B cell (primary cell): ENCODE measurements at places on chromosomes 5 and 9. TPM values are rescaled to one million over a fixed set of nuclear protein-coding genes. Genes with fewer than 3 reads are reported as not detected.

ARHGEF28 gene
- not detected in 2 replicates for total RNA-seq

IFNB1 gene
- total RNA-seq: not detected in 2 replicates

CAMK4 gene
- 4.8 and 5.2 TPM in 2 replicates for total RNA-seq

GRM6 gene
- total RNA-seq: not detected in 2 replicates

BSPRY gene
- 0.58 and 0.59 TPM in 2 replicates for total RNA-seq

FGF1 gene
- not detected in 2 replicates for total RNA-seq

DOCK8 gene
- total RNA-seq: 288 and 297 TPM in 2 replicates

LIFR gene
- total RNA-seq: not detected in 2 replicates

GFI1B gene
- total RNA-seq: 0.85 TPM in 1 of 2 replicates, not detected in the other

EIF4E1B gene
- total RNA-seq: not detected in 2 replicates

LCN10 gene
- 70.7 and 76.3 TPM in 2 replicates for total RNA-seq

SIT1 gene
- 38.5 and 39.5 TPM in 2 replicates for total RNA-seq

PCDHB3 gene
- not detected in 2 replicates for total RNA-seq

- no peak for DNase-seq
Measured at GRCh38 chr5:38468202-38468673, 88.2 kb downstream of the LIFR start.

DNA sequence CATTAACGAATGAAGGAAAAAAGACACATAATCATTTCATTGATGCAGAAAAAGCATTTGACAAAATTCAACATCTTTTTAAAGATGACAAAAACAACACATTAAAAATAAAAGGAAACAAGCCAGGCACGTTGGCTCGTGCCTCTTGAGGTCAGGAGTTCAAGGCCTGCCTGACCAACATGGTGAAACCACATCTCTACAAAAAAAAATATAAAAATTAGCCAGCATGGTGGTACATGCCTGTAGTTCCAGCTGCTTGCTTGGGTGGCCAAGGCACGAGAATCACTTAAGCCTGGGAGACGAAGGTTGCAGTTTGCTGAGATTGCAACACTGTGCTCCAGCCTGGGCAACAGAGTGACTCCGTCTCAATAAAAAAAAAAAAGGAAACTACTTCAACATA, 77.0 kb downstream of the ERCC6L2 start:
- no peak for DNase-seq

GRCh38 chr5:72074251-72074650, 33.0 kb upstream of the MAP1B start:
- no peak for DNase-seq

DNA sequence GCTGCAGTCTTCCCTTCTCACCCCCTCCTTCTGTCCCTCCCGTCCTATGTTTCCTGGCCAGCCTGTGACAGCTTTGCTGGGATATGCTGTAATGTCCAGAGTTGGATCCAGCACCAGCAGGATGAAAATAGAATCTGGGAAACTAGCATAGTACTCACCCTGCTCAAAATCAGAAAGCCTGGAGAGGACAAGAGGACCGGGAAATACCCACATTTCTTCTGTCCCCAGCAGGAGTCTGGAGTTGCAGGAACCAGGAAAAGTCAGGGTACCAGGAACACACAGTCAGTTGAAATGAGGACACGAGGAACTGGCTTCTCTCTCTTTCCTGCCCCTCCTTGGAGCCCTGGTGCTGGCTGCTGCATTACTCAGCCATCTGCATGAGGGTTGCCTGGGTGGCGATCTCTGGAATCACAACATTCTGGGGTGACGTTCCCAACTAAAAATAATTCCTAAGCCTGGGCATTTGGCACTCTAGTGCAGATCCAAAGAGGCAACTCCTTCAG, 59.6 kb upstream of the NFIL3 start:
- DNase-seq: no peak

GRCh38 chr5:95668216-95668615, 14.6 kb downstream of the SPATA9 start:
- DNase-seq: no peak

GRCh38 chr5:133453831-133454230, 158.5 kb downstream of the FSTL4 start:
- DNase-seq: no peak

- no peak for DNase-seq
Measured at GRCh38 chr9:133974631-133975341, 17.3 kb downstream of the VAV2 start.

DNA sequence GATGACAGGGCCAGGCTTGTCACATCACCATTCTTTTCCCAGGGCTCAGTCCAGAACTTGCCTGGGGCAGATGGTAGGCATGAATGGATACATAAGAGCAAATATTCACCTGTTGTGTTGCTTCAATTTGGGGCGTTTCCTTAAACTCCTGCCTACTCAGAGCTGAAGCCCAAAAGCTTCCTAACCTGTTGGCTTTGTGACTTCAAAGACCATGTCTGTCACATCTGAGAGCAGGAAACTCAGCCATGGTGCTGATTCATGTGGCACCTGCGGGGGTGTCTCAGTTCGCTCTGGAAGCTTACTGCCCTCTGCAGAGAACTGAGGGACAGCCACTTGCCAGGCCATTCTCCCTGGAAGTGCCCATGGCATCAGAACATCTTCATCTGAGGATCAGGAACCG, 246.6 kb downstream of the HSPA4 start:
- DNase-seq: no peak

- DNase-seq: peak; percentile 34
Measured at GRCh38 chr5:76608833-76609232, 14.4 kb downstream of the F2RL2 start.

GRCh38 chr5:177116631-177117373, 16.8 kb upstream of the NSD1 start:
- DNase-seq: peak; percentile 83

DNA sequence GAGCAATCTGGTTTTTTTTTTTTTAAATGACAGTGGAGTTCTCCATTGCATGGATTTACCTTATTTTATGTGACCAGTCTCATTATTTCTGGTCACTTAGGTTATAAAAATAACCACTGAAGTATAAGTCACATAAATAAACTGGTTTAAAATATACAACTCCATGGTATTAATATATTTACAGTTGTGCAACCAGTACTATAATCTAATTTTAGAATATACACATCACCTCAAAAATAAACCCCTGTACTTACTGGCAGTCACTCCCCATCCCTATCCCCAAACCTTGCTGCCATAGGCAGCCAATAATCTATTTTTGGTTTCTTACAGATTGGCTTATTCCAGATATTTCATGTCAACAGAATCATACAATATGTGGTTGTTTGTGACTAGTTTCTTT, 57.8 kb downstream of the FYB1 start:
- DNase-seq: no peak

GRCh38 chr9:100186356-100186755, 87.3 kb downstream of the INVS start:
- no peak for DNase-seq

- DNase-seq: no peak
Measured at GRCh38 chr9:79362100-79363081, 209.4 kb upstream of the TLE4 start.

- DNase-seq: no peak
Measured at GRCh38 chr5:6496636-6497035, 48.0 kb downstream of the UBE2QL1 start.

DNA sequence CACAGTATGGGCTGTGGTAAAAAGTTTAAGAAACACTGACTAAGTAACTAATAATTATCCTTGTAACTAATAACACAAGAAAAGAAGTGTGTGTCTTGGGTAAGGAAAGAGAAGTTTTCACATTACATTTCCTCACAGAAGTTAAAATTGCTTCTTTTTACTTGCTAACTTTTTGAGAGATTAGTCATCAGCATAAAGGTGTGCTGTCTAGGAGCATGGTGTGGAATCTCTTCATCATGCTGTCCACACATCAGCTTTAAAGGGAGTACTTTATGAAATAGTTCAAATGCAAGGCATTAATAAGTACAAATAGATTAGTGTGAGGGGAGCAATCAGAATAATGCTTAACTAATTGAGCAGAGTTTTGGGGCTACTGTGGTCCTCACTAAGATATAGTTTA, 29.8 kb downstream of the WDR36 start:
- no peak for DNase-seq

GRCh38 chr5:169939731-169940130, 40.6 kb downstream of the INSYN2B start:
- no peak for DNase-seq

DNA sequence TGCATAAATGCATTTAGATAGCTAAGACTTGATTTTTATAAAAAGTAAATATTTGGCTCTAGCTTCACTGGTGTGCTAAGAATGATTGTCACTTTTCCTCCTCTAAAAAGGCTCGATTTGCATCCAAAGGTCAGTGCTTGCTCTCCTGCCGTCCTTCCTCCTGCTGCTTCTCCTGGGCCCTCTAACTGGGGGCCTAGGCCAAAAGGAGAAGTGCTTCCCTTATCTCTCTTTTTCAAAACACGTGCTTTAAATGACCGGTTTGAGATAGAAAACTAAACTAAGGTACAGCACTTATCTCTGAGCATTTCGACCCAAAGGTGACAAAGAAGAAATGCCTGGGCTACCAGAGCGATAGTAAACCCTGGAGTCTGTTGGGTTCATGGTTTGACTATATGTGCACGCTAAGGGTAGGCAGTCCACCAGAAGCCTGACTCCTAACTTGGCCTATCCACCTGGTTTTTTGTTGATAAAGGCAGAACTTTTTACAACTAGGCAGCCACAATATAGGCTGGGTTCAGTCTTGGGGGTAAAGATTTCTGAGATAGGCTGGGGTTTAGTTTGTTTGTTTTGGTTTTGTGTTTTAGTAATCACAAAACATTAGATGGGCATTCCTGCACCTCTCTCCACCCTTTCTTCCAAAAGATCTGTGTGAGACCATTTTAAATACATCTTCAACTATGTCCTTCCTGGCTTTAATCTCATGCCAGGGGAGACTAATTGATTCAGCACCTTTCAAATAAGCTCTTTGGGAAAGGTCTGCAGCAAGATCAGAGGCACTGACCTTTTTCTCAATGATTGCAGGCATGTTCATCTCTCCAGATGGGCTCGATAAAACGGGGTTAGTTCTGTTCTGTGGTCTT, 3.8 kb downstream of the NR2F1-AS1 start:
- peak; percentile 16 for DNase-seq

DNA sequence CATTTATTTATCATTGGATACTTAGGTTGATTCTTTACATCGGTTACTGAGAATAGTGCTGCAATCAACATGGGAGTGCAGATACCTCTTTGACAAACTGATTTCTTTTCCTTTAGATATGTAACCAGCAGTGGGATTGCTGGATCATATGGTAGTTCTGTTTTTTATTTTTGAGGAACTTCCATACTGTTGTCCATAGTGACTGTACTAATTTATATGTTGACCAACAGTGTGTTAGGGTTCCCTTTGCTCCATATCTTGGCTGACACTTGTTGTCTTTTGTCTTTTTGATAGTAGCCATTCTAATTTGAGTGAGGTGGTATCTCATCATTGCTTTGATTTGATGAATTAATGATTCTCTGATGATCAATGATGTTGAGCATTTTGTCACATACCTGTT, 137.3 kb upstream of the PITX1 start:
- no peak for DNase-seq

DNA sequence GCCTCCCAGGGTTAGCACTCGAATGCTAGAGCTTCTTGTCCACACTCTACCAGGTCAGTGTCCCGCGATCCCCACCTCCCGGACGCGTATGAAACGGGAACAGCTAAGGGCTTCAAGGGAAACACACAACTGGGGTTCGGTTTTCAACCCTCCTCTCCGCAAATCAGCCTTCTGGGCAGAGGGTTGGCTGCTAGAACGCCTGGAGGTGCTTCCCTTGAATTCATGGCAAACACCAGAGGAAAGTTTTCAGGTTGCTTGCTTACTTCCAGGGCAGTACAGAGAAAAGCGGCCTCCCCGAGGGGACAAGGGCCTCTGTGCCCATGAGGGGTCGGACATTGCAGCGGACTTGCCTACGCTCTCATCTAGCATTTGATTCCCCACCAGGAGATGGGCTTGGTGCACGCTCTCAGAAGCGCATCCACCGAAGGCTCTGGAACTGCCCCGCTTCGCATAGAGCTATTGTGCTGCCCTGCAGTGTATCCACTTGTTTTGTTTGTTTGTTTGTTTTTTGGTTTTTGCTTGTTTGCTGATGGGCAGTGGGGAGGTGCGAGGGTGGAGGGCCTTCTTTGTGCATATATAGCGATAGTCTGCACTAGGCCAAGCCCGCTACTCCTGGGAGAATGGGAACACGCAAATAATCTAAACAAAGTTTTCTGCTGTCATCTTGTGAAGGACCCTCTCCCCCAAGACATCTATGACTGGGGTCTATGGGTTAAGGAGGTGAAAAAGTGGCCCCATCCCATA, 1.3 kb upstream of the DMRT3 start:
- peak; percentile 15 for DNase-seq

DNA sequence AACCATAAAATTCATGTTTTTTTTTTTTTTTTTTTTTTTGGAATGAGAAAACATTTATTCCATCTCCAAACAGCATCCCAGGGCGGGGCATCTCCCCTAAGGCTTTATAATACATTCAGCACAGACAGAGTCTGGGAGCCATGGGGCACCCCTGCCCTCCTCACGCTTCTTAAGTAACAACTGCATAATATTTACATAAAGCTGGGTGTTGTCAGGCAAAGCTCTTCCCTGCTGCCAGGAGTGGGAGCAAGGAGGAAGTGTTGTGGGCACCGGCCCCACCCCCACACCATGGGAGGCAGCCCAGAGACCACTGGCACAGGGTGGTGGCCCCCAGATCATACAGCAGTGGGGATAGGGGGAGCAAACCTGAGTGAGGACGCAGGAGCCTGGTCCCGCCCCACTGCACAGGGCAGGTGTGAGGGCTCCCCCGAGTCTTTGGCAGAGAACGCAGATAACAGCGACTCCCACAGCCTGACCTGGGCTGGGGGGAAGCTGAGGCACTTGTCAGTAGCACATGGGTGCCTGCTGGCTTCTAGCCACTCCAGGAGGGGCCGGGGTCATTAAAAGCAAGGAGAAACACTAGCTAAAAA, 86.1 kb upstream of the CEP78 start:
- no peak for DNase-seq

DNA sequence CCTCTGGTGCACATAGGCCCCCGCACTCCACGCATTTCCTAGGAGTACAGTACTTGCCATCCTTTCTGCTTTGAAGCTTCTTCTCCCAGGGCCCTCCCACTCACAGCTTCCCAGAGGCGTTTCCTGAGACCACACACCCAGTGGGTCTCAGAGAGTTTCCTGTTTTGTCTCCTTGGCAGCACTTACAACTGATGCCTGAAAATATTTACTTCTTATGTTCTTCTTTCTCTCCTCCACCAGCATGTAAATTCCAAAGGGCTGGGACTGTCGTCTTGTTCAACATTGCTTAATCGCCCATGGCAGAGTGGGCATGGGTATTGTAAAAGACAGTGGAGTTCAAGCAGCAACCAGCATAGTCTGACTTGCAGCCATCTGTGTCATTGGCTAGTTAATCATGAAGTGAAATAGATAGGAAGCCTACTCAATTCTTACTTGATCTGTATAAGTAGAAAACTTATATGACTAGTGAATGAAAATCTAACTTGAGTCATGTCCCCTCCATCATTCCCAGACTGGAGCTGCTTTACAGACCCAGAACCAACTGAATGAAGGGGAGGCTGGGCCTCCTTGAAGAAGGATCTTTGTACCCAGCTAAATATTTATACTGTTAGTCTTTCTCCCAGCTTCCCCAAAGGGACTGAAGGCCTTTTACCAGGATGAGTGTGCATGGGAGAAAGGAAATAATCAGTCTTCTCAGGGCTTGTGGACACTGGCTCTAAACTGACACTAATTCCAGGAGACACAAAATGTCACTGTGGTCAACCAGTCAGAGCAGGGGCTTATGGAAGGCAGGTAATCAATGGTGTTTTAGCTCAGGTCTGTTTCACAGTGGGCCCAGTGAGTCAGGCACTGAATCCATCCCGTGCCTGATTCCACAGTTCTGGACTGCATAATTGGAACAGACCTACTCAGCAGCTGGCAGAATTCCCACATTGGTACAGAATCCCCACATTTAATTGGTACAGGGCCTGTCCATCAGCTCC, 116.4 kb downstream of the SV2C start:
- no peak for DNase-seq
